ENCODE measurements at places on chromosomes 3 and 15. TPM values are rescaled to one million over a fixed set of nuclear protein-coding genes. Genes with fewer than 3 reads are reported as not detected.

Gene CFAP100
- polyA plus RNA-seq, result 0.27 TPM

Gene MB21D2
- 16.7 TPM for polyA plus RNA-seq

Gene ASB14
- 1.3 TPM for polyA plus RNA-seq

Gene C3orf49
- polyA plus RNA-seq, result 0.31 TPM

Gene WDR49
- 0.21 TPM for polyA plus RNA-seq

Gene ZNF660
- 3.4 TPM for polyA plus RNA-seq

Gene SSUH2
- polyA plus RNA-seq, result 1.7 TPM

Gene ZMAT3
- polyA plus RNA-seq, result 6.3 TPM

Gene SLC51A
- polyA plus RNA-seq, result 6.3 TPM

DNA sequence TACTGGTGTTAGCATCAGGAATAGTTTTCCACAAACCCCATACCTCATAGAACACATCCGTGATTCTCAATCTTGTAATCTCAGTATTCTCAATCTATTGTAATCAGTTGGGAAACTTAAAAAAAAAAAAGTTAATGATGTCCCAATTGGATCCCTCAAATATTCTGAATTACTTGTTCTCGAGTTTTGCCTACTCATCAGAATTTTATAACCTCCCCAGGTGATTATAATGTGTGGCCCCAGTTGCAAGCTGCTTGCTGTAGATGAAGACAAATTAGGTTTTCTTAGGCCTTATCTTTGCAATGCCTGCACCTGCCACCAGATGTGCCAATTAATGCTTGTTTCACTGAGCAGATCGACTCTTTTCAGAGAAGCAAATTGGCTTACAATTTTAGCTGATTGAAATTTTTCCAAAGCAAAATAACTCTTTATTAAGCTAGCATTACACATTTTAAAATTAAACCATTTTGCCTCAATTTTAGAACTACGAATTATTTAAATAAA, 19.0 kb upstream of the DIPK2A start:
- DNase-seq, result no peak

DNA sequence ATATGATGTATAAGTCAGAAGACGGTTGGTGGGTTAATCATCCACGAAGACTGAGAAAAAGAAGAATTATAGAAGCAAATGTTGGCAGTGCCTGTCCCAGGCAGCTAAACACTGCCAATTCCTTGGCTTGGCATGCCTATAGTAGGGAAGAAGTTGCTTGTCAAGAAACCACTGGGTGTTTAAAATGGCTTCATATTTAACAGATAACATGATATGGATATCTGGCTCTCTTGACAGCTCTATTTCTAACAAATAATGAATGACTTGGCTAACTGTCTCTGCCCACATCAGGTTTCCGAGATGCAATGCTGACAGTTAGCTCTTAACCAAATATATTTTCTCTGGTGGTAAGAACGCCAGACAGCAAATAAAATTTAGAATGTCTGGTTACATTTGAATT, 341.7 kb upstream of the KCNMB2 start:
- no peak for DNase-seq

GRCh38 chr3:175518459-175518858, 659.3 kb downstream of the NAALADL2 start:
- no peak for DNase-seq

DNA sequence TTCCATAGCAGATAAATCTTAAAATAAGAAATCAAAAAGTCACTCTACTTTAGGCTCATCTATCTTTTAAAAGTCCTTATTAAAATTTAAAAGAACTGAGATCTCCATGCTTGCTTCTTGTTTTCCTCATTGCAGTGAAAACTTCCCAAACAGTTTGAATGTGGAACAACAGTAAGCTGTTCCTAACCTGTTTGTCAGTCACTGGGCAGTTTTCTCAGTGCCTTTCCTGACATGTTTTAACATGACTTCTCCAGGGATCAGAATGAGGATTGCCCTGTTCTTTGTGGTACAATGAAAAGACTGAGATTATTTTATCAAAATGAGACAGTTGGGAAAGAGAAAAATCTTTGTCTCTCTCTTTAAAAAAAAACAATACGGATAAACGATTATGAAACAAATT, 774 bp downstream of the GPR87 start:
- DNase-seq, result no peak

- DNase-seq, result no peak
These were observed 469 bp downstream of the ZNF770 start for GRCh38 chr15:34987609-34988026.

- DNase-seq, result no peak
These were observed 39.2 kb downstream of the REC114 start for GRCh38 chr15:73482166-73482565.

- no peak for DNase-seq
These were observed 38.9 kb upstream of the DCLK3 start for GRCh38 chr3:36803091-36803791.

DNA sequence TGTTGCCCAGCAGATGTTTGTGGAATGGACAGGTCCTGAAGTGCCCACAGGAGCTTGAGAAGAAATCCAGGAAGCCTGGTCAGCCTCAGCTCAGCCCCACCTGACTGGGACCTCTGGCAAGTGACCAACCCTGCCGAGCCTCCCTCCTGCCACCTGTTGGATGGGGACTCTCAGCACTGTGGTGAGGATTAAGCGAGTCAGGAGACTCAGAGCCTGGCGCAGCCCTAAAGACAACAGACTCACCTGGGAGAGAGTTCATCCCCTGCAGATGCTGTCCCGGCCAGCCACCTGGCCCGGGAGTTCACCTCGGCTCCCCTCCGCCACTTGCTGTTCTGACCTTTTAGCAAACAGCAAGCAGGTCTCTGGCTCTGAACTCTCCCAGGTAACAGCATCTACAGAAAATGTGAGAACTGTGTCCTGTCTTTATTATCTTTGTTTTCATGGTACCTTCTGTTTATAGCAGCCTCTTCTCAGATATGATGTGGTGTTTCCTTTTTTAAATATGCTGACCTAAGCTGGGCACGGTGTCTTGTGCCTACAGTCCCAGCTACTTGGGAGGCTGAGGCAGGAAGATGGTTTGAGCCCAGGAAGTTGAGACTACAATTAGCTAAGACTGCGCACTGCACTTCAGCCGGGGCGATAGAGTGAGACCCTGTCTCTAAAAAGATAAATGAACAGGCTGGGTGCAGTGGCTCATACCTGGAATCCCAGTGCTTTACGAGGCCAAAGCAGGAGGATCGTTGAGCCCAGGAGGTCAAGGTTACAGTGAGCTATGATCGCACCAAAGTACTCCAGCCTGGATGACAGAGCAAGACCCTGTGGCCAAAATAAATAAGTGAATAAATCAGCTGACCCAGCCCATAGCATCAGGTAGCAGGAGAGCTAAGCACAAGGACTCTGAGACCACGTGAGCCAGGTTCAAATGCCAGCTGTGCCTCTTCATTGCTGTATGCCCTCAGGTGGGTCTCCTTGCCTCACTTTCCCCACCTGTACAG, 32.4 kb upstream of the SLC6A6 start:
- no peak for DNase-seq

DNA sequence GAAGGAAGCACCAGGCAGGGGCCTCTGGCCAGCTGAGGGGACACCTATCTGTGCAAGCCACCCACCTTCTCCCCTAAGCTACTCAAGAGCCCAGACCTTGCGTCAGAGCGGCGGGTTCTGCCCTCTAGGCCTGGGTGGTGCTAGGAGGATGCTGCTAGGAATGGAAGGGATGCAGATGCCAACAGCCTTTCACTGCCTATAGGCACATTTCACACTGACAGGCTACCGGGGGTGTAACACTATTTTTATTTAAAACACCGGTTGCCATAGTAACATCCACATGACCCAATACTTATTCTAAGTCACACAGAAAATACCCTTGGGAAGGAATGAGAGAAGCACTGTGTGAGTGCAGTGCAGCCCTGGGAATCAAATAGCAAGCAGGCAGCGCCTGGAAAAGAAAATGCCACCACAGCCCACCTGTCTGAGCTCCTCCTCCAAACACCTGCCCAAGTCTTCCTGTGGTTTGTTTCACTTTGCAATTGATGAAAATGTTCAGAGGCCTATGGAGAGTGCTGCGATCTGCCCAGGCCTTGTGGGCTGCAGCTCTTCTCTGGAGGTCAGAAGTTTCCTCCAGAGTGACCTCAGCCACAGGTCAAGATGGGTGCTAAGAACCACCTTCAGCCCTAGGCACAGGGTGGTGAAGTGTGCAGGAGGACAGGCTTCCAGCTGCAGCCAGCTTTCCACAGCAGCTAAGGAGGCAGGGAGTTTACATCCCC, 113.5 kb upstream of the TOPAZ1 start:
- DNase-seq, result no peak

GRCh38 chr3:97917813-97918536, 54.3 kb downstream of the RIOX2 start:
- DNase-seq, result no peak

- no peak for DNase-seq
These were observed 66.4 kb upstream of the SNRPA1 start for GRCh38 chr15:101361418-101361817.

- DNase-seq, result no peak
These were observed 111.1 kb downstream of the KLF13 start for GRCh38 chr15:31437686-31438085.

DNA sequence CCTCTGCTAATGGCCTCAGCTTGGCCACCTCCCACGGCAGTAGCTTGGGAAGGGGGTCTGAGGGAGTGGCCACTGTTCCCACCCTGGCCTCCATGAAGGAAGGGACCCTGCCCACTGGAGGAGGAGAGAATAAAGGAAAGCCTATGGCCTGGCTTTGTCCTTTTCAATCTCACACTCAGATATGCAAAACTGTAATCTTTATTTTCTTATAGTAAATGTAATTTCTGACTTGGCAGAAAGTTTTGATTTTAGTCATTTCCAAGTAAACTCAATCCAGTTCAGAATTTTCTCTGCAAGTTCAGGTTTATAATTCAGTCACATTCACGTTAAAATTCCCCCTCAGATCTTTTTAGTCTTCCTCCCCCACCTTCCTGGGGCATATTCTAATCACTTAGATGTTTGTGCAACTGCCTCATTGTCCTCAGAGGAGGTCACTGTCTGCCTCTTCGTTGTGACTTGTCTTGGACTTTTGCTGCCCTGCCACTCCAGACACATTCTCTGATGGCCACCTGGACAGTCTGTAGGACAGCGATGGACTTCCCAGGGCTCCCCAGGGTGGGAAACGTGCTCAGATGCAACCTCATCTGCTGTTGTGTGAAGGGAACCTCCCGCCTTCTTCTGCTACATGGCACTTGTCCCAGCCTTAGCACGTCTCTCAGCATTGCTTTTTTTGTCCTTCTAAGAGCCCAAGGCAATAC, 222.8 kb upstream of the TBL1XR1 start:
- peak; percentile 52 for DNase-seq

- DNase-seq, result no peak
These were observed 112.2 kb upstream of the SLC6A11 start for GRCh38 chr3:10703875-10704274.

GRCh38 chr3:67521053-67521646, 133.3 kb downstream of the SUCLG2 start:
- no peak for DNase-seq

GRCh38 chr3:126329927-126330725, 27.1 kb downstream of the KLF15 start:
- no peak for DNase-seq

DNA sequence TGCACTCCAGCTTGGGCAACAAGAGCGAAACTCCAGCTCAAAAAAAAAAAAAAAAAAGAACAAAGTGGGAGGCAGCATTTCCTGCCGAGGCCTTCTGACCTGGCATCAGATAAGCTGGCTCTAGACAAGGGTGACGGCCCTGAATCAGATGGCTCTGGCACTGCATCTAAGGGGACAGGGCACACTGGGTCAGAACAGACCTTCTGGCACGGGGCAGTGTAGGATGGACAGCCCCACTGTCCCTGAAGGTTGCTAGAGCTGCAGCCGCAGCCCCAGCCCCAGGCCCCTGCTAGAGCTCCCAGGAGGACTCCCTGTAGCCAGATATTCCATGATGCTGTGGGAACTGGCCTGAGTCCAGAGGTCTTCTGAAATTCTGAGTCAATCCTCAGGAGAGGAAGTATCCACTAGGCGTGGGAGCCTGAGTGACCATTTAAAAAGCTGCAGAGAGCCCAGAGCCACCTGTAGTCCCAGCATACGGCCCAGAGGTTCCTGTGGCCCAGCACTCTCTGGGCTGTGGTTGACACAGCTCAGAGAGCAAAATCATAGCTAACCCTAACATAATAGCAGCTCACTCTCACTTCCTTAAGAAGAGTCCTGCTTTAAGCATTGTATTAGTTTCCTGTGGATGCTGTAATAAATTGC, 69.2 kb upstream of the MFGE8 start:
- DNase-seq, result peak; percentile 87

- no peak for DNase-seq
These were observed 141.4 kb downstream of the TGFBR2 start for GRCh38 chr3:30747771-30748281.

DNA sequence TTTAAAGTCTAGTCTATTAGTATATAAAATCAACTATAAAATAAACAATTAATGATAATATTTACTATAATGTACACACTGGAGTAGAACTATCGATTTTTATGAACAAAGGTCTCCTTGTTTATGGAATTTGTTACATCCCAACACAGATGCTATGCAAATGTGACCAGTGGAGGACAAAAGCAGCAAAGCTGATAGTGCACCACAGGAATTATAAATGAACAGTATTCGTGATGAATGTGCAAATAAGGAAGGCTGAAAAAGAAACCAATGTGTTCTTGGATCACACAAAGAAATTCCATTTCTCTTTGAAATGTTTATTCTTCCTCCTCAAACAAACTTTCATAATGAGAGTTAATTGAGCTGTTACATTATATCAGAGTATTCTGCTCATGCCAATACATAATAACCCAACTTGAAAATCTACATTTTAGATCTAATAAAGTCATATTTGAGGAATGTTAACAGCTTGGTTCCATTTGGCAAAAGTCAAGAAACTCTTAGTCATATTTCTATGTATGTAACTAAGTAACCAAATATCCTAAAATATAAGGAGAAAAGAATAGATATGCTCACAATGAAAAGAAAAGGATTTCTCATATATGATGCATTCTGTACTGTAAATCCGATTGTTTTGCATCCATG, 79.3 kb downstream of the NEK10 start:
- DNase-seq, result peak; percentile 14

GRCh38 chr3:31137718-31138465, 243.4 kb upstream of the GADL1 start:
- DNase-seq, result no peak

DNA sequence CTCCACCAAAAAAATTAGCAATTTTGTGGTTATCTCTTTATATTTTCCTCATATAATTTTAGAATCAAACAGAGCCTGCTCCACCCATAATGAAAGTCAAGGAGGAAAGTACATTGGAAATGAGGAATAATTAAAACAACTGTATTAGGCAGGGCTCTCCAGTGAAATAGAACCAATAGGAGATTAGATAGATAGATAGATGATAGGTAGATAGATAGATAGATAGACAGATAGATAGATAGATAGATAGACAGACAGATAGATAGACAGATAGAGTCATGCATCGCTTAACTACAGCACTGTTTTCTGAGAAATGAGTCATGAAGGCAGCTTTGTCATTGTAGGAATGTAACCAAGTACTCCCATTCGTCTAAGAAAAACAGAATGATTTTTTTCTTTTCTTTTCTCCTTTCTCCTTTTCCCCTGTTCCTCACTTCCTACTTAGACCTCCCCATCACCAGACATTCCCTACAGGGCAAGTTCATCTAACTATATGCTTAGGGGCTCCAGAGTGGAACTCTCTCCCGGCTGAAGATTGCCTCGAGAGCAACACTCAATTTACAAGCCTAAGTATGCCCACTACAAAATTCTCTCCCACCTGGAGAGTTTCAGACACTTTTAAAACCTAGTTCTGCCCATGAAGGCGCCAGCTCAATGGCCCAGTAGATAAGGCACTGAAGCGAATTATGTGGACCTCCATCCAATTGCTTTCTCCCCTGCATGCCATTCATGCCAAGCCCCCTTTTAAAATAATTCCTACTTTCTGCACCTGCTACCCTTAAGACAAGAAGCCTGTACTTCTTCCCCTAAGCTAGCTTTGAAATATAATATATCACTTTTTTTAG, 53.3 kb upstream of the LIPC start:
- no peak for DNase-seq

Measured in muscle of back (tissue), 13 donors.